ENCODE measurements at places on chromosomes 2 and 18.
A peak's percentile ranks its signal among the peaks of the same experiment; 100 is the strongest.

- DNase-seq = no peak
Observed at GRCh38 chr2:232323328-232323650, 55.3 kb upstream of the ALPP start.

GRCh38 chr2:53969285-53969967 is 1.4 kb downstream of the PSME4 start:
- DNase-seq = no peak

DNA sequence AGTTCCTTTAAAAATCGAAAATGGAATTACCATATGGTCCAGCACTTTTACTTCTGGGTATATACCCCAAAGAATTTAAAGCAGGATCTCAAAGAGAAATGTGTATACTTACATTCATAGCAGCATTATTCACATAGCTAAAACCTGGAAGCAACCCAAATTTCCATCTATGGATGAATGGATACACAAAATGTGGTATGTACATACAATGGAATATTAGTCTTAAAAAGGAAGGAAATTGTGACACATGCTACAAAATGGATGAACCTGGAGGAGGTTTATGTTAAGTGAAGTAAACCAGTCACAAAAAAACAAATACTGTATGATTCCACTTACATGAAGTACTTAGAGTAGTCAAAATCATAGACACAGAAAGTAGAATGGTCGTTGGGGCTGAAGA is 147.9 kb upstream of the LTBP1 start:
- DNase-seq = no peak

DNA sequence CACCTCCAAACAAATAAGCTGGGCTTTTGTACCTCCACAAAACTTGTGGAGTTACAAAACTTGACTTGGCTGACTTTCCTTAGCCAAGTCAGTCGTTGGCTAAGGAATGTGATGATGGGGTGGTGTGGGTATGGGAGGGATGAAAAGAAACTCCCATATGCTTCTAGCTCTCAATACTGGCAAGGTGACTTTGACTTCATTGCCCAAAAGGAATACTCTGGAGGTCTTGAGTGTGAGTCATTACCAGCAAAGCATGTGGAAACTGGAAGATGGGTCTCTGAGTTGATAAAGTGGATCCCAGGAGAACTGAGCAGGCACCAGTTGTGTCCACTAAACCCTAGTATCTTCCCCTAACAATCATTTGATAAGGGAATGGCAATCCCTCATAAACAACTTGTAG is 226.7 kb downstream of the GULP1 start:
- no peak for DNase-seq

- no peak for DNase-seq
Observed at GRCh38 chr2:56540916-56541315, 357.1 kb downstream of the CCDC85A start.

GRCh38 chr2:176240301-176240700 is 28.9 kb upstream of the MTX2 start:
- DNase-seq = no peak

DNA sequence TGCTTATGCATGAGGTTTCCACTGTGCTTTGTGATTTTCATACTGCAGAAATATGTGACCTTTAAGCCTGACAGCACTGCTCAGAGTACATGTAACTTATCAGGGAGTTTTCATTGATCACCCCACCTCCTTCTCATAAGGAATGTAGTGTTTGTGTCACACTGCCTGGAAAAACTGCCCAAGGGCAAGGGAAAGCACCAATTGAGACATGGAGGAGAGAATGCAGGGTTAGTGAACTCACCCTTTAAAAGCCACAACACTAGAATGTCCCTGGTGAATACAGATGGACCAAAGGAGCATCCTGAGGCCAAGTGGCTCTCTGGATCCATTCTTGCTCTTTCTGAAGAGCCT is 147.2 kb upstream of the SPATS2L start:
- no peak for DNase-seq

DNA sequence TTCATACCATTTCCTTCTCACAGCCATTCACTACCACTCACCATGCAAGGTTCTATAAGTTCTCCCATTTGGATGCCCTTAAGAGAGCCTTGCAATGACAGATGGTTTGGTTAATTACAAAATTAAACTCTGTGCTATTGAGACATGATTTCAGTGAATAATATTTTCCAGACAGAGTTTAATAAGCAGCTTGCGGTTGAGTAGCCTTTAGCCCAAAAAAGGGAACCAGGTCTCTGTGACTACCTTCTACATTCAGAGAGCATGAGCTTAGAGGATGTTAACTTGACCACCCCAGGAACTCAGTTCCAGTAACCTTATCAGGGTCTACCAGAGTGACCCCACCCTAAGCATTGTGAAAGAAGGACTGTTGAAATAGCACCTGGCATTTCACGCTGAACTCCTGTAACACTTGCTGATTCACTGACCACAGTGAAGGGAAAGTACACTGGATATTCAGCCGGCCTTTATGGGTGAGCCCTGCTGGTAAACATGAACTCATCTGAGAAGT is 1173.1 kb upstream of the ZEB2 start:
- no peak for DNase-seq

- no peak for DNase-seq
Observed at GRCh38 chr2:60500861-60501260, 52.6 kb downstream of the BCL11A start.

- DNase-seq = peak; percentile 23
Observed at GRCh38 chr2:33372940-33373553, 103.4 kb upstream of the RASGRP3 start.

GRCh38 chr2:46164529-46165301 is 132.5 kb upstream of the EPAS1 start:
- peak; percentile 57 for DNase-seq

GRCh38 chr2:218472988-218473387 is 54.1 kb downstream of the VIL1 start:
- no peak for DNase-seq

DNA sequence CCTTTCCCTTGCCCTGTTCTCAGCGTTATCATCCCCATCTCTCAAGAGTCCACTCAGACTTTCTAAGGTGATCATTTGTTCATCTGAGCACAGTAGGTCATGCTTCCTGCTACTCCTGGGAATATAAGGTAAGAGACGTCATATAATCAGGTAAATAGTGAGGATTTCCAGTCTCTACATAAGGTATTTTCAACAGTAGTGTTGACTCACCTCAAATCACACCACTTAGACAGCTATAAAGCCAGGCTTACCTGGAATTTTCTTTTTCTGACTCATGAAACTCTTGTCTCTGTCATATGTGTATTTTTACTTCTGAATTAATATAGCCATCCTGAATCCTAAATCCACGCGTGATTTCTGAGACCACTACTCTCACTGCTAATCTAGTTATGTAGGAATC is 443.2 kb downstream of the ARHGAP15 start:
- DNase-seq = no peak

DNA sequence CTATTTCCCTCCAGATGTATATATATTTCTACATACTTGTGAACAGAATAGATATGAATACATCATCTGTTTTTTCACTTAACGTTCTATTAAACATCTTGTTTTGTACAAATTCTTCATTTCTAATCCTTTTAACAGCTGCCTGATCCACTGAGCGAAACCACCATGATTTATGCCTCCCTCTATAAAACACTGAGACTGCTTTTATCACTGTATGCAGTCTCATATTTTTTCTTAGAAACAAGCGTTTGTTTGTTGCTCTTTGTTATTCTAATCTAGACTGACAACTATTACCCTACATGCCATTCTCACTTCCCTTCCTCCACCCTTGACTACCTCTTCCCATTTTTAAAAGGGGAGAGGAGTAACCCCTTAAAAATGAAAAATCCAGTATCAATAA is 88.2 kb downstream of the DTNB start:
- no peak for DNase-seq

DNA sequence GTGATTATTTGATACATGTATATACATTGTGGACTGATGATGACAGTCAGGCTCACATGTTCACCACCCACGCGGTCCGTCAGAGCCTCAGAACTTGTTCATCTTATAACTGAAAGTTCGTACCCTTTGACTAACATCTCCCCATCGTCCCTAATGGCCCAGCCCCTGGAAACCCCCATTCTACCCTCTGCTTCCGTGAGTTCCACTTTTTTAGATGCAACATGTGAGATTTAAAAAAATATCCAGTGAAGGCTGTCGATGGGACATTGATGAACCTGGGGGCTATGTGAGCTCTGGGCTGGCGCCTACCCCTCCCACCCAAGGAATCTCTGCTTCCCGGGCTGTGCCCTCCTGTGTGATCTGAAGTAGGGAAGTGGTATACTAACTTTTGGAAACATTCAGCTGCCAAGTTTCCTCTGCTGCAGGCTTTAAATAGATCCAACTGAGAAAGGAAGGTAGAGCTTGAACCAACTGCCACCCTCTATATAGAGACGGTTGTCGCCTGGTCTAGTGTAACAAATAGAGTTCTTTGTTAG is 163.8 kb downstream of the FAM210A start:
- DNase-seq = no peak

DNA sequence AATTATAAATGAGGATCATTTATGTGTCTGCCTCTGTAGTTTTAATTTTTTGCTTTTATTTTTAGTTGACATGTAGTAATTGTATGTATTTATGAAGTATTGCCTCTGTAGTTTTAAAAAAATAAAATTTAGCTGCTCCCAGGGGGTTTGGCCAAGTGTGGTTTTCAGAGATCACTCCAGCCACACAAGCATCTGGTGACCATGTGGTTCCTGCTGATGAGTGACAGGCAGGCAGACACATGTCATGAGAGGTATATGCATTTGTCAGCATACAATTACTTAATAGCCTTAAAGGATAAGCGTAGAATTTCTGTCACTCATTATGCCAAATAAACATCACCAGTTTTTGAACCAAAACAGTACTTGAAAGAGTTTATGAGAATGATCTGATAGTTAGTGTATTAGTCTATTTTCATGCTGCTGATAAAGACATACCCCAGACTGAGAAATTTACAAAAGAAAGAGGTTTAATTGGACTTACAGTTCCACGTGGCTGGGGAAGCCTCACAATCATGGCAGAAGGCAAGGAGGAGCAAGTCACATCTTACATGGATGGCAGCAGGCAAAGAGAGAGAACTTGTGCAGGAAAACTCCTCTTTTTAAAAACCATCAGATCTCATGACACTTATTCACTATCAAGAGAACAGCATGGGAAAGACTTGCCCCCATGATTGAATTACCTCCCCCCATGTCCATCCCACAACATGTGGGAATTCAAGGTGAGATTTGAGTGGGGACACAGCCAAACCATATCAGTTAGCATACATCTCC is 29.6 kb downstream of the MREG start:
- no peak for DNase-seq

GRCh38 chr2:144079803-144080202 is 440.1 kb downstream of the ZEB2 start:
- DNase-seq = no peak

DNA sequence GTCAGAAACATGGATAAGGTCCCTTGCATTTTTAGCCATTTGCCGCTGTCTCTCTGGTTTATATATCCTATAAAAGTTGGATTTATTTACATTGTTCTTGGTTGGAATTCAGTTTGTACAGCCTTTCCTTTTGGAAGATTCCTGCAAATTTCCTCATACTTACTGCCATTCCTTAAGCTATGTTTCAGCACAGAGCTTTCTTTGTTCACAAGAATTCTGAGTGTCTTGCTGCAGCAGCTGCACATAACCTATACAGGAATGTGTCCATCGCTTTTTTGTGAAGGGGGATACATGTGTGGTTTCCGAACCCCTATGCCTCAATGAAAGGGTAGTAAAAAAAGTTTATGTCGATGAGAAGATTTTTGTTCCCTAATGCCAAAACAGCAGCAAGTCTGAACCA is 48.3 kb upstream of the CCDC68 start:
- DNase-seq = no peak

GRCh38 chr2:31529256-31529655 is 51.5 kb downstream of the SRD5A2 start:
- DNase-seq = no peak

DNA sequence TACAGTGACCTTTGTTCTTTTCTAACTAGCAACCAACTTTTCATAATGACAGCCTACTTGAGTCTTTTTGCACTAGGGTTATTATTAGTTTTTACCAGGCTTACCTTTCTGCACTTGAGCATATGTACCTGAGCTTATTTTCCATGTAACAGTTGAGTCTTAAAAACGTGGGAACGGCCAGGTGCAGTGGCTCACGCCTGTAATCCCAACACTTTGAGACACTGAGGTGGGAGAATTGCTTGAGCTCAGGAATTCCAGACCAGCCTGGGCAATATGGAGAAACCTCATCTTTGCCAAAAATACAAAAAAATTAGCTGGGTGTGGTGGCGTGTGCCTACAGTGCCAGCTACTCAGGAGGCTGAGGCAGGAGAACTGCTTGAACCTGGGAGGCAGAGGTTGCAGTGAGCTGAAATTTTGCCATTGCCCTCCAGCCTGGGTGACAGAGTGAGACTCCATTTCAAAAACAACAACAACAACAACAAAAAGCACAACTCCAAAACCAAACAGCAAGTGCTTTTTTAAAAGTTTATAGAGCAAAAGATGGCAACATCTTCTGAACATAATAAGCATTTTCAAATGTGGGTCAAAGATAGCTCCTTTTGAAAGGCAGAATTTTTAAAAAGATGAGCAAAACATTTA is 57.1 kb upstream of the CD28 start:
- no peak for DNase-seq

GRCh38 chr18:68263481-68263880 is 451.4 kb downstream of the TMX3 start:
- no peak for DNase-seq

DNA sequence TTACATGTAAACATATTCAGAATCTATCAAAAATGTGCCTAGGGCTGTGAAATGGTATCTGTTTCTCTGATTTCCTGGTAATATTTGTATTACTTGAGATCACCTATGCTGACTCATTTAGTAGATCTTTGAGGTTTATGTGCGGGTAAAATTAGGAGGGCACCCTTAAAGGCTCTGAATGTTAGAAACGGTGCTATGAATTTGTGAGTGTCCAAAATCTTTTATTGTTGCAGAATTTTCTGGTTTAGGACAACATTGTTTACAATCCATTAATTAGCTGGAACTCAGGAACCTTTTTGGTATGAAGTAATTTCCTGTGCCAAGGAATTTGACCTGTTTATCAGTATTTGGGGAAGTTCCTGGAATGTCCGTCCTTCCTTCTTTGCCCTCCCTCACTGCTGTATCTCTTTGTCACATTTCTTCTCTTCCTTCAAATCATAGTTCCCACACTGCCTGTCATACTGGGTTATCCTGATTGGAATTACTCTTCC is 130.5 kb downstream of the TANC1 start:
- DNase-seq = no peak

All from smooth muscle cell of the brain vasculature (primary cell).